ENCODE measurements at places on chromosomes 2 and 18.
A peak's percentile ranks its signal among the peaks of the same experiment; 100 is the strongest.

DNA sequence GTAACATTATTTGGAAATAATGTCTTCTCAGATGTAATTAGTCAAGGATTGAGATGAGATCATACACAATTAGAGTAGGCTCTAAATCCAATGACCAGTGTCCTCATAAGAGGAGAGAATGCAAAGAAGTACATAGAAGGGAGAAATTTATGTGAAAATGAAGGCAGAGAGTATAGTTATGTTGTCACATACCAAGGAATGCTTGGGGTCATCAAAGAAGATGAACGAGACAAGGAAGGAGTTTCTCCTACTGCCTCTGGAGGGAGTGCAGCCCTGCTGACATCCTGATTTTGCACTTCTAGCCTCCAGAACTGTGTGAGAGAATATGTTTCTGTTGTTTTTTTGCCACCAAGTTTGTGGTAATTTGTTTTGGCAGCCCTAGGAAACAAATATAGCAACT is 100.1 kb downstream of the GALNT13 start:
- DNase-seq, result no peak

- DNase-seq, result no peak
Measured at GRCh38 chr18:5628512-5629255, 84.9 kb upstream of the EPB41L3 start.

DNA sequence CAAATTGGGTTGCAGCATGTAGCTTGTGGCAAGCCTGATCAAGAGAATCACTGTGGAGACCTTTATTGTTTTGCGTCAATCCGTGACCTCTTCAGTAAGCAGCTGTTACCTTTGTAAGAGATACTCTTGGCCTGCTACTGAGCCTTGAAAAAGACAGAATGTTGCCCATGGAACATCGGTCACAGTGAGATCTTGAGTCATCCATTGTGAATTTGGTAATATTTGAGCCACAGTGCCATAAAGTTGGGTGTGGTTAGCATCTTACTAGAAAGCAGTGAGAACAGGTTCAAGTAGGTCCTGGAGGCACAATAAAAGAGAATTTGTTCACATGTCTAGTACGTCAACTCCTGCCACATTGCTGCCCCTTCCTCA is 12.7 kb upstream of the EFR3B start:
- no peak for DNase-seq

- DNase-seq, result no peak
Measured at GRCh38 chr2:133418021-133418420, 150.2 kb downstream of the NCKAP5 start.

- DNase-seq, result no peak
Measured at GRCh38 chr18:64032312-64032711, 62.4 kb downstream of the SERPINB8 start.

- DNase-seq, result no peak
Measured at GRCh38 chr2:151810489-151810888, 17.7 kb downstream of the ARL5A start.

- no peak for DNase-seq
Measured at GRCh38 chr18:27931535-27931934, 245.4 kb downstream of the CDH2 start.

- no peak for DNase-seq
Measured at GRCh38 chr2:128752691-128753263, 434.1 kb upstream of the HS6ST1 start.

- no peak for DNase-seq
Measured at GRCh38 chr2:2243666-2244065, 87.4 kb downstream of the MYT1L start.

DNA sequence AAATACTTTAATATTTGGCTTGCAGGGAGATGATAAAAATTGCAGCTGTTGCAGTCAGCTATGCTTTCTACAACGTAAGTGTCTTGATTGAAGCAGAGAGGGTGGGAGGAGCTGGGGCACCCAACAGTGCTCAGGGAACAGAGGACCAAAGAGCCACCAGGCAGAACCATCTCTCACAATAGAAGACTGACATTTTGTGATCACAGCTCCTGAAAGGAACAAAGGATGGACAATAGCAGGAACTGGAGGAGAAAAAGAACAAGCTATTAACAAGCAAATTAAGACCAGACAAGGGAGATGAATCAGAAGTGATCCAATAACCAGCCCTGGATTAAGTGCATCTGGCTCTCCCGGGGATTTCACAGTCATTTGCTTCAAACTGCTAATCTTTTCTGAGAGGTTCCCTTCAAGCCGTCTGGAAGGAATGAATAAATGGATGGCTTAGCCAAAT is 65.7 kb upstream of the SMAD2 start:
- DNase-seq, result no peak

- no peak for DNase-seq
Measured at GRCh38 chr2:8494151-8494550, 187.7 kb upstream of the ID2 start.

- no peak for DNase-seq
Measured at GRCh38 chr2:5548991-5549715, 143.0 kb upstream of the SOX11 start.

- no peak for DNase-seq
Measured at GRCh38 chr2:583666-584065, 93.5 kb downstream of the TMEM18 start.

GRCh38 chr2:50863856-50864255 is 168.1 kb downstream of the NRXN1 start:
- DNase-seq, result no peak

- no peak for DNase-seq
Measured at GRCh38 chr2:64276417-64277095, 132.3 kb upstream of the PELI1 start.

- DNase-seq, result no peak
Measured at GRCh38 chr2:233236820-233237589, 14.5 kb upstream of the ATG16L1 start.

DNA sequence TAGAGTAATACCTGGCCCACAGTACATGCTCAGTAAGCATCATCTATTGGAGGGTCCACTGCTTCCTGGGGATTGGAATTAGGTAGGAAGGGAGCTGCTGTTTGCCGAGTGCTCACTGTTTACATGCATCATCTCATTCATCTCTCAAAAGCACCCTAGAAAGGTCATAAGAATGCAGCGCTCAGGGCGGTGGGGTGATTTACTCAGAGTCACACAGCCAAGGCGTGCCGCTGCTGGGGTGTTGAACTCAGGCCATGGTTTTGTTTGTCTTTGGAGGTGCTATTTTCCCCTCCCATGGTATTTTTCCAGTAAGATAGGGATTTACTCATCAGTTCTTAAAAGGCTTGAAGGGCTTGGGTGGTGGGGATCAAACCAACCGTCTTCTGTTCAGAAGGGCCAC is 227.5 kb downstream of the LDLRAD4 start:
- no peak for DNase-seq

GRCh38 chr2:16012029-16012596 is 71.8 kb downstream of the MYCN start:
- no peak for DNase-seq

- DNase-seq, result no peak
Measured at GRCh38 chr2:29304399-29305060, 189.3 kb downstream of the CLIP4 start.

- DNase-seq, result no peak
Measured at GRCh38 chr18:49846361-49846662, 33.0 kb upstream of the ACAA2 start.

DNA sequence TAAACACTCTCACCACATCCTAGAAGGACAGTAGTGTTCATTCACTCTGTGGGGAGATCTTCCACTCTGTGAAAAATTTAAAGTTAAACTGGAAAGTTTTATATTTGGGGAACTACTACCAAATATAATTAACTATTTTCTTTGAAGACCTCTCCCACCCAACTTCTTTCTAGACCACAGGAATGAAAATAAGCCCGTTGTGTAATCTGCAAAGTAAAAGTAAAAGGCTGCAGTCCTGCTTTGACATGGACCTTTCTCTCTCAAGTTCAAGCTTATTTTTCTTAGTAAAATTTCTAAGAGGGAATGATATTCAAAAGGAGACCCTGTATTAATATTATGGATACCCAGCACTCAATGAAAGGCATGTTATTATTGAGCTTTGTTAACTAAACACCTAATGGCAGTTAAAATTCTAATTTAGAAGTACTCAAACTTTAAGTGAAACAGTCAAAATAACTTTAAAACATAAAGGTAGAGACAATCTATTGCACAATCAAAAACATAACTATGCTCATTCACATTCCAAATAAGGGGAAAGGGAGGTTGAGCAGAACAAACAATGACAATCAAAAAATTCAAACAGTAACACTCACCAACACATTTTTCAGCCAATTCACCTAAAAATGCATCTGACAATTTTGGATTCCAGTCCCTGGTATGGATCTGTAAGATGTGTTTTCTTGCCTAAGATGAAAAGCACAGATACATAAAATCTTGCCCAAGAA is 98.5 kb downstream of the ATAD2B start:
- DNase-seq, result no peak

- DNase-seq, result peak; percentile 56
Measured at GRCh38 chr2:110903548-110903947, 171.2 kb downstream of the ACOXL start.

- DNase-seq, result no peak
Measured at GRCh38 chr18:58194028-58194427, 150.0 kb downstream of the NEDD4L start.

GRCh38 chr2:240482141-240482540 is 46.7 kb downstream of the GPC1 start:
- no peak for DNase-seq

- DNase-seq, result no peak
Measured at GRCh38 chr2:30737326-30737610, 70.0 kb downstream of the CAPN13 start.

DNA sequence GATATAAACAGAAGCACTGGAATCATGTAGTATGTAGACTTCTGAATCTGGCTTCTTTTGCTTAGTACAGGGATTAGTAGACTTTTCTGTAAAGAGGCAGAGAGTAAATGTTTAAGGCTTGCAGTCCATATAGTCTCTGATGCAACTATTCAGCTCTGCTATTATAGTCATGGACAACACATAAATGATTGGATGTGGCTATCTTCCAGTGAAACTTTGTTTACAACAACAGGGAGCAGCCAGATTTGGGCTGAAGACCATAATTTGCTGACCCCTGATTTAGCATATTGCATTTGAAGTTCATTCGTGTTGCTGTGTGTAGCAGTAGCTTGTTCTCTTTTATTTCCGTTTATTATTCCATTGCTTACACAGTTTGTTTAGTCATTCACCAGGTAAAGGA is 55.0 kb downstream of the GPD2 start:
- no peak for DNase-seq

DNA sequence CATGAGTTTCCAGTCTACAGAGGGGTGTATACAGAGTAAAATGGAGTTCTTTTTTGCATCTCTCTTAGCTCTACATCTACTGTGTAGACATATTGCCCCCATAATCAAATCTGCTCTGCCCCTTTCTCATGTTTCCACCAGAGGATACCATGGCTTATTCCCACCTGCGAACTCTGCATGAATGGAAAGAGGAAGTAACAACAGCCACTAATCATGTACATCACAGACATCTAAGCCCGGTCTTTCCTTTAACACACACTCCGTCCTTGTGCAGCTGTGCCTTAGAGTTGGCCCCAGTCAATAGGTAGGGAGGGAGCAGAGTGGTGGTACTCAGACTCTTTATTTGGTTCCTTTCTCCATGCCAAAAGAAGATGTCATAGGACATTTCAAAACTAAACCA is 147.3 kb upstream of the NRP2 start:
- no peak for DNase-seq

GRCh38 chr18:79934311-79935097 is 16.9 kb downstream of the SLC66A2 start:
- DNase-seq, result no peak

DNA sequence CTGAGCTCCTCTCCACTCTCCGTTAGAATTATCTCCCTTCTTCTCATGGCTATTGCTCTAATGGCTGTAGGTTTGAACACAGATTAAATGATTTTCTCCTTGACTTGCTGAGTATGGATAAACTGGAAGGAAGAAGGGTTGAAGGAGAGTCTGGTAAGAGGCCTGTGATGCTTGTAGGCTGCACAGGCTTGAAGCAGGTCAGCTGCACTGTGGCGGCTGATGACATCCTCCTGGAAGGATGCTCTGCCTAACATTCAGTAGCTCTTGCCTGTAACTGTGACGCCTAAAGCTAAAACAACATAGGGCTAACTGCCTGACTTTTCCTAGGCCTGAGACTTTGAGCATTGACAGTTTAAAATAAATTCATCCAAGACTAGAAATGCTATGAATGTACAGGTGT is 166.3 kb downstream of the MREG start:
- DNase-seq, result no peak

- DNase-seq, result no peak
Measured at GRCh38 chr2:130372055-130372832, 16.4 kb downstream of the PTPN18 start.

- DNase-seq, result no peak
Measured at GRCh38 chr2:15053542-15053941, 421.0 kb downstream of the LRATD1 start.

DNA sequence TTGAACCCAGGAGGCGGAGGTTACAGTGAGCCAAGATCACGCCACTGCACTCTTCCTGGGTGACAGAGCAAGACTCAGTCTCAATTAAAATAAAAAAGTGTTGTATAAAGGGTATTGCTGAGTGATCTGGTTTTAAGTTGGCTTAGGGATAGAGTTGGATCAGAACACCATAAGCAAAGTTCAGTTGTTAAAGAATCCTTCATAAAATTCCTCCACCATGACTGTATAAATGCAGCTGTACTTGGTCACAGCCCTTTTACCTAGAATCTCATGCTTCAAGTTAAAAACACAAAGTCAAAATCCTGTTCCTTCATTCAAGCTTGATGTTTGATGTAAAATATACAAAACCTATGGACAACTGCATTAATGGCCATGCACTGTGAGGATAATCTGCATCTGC is 33.4 kb upstream of the PNO1 start:
- no peak for DNase-seq

DNA sequence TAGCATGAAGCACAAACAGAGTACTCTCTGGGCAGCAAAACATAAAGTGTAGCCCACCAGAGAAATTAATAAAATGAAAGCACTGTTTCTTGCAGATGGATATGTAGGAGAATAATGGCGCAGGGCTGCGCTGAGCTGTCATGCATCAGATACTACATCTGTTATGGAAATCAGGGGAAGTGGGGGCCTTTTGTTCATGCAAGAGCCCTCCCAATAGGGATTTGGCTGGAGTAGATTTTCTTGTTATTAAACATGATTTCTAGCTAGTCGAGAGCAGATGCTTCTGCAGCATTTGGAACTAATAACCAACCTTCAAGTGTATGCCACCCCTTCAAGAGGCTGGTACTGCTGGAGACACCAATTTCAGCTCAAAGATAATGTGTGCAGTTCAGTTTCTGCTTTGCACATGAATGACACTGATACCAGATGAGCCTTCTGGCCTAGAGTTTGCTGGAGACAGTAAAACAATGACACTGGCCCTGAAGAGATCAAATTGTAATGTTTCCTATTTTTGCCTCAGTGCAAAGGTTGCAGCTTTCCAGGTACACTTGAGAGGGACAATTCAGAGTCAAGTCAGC is 58.0 kb downstream of the RND3 start:
- no peak for DNase-seq
